ENCODE measurements at places on chromosomes 5 and 9. TPM values are rescaled to one million over a fixed set of nuclear protein-coding genes. Genes with fewer than 3 reads are reported as not detected.

GRCh38 chr9:111381006-111381405 lies 51.0 kb upstream of the OR2K2 start:
- H3K36me3 ChIP-seq: peaks cover 96% of the 10 kb centered on the region
- no peak overlapping the region for H3K4me3 ChIP-seq
- H3K27ac ChIP-seq: no peak overlapping the region
- no peak for DNase-seq
- H3K4me1 ChIP-seq: no peaks in the 10 kb centered on the region
- H3K27me3 ChIP-seq: no peaks in the 10 kb centered on the region

DNA sequence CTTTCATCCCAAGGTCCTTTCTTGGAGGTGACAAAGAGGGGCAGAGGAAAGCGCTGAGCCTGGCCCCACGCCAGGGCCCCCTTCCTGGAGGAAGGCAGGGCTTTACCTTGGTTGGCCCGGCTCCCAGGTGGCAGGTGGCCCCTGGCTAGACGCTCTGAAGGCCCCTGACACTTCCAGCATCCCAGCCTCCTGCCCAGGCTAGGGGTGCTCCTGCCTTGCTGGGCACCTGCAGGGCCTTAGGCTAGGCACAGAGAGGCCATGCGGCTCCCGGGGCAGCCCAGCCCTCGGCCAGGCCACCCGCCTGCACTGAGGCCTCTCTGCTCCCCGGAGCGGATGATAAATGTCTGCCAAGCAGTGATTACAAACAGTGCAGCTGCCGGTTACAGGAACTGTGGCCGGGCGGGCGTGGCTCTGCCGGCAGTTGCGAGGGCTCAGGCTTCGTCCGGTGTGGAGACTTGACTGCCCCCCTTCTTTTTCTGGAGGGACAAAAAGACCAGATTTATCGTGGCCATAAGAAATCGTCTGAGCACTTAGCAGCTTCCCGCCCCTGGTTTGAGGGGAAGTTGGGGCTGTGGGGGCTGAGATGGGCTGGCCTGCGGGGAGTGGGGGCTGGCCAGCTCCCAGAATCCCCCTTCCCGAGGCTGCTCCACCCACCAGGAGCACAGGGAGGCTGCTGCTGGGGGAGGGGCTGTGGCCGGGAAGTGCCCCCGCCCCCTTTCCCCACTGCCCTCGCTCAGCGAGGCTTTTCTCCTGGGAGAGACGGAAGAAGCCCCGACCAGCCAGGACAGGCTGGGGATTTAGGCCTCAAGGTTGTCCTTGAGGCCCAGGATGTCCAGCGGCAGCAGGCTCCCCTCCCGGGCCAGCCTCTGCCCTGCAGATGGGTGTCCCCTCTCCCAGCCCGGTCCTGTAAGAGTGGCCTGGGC lies 31.6 kb upstream of the UBAC1 start:
- H3K27me3 ChIP-seq: no peaks in the 10 kb centered on the region
- H3K36me3 ChIP-seq: no peaks in the 10 kb centered on the region
- peak overlapping the region; percentile 33 for H3K4me3 ChIP-seq
- peaks cover 28% of the 10 kb centered on the region for H3K4me1 ChIP-seq
- peak; percentile 92 for DNase-seq

DNA sequence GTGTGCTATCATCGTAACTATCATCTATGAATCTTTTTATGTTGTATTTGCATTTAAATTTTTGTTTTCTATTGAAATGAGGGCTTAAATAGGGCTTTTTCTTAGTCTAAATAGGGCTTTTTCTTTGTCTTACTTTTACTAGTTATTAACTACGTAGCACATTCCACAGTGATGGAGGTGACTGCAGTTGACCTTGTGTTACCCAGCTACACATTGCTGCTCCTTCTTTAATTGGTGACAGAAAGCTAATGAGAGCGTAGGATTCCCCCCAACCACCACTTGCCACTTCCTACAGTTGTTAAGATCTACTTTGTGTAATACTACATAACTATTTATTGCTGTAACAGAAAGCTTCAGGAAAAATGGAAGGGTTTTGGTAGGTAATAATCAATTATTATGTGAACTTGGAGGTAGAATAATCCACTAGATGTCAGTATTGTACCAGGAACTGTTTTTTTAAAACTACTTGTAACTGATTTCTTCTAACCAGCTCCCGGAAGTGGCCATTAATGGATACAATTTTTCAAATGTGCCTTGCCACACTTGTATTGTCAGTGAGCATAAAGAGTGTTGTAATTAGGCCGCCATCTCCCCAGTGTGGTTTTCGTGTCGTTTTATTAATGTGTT lies 18.0 kb downstream of the MTRR start:
- no peak overlapping the region for H3K27ac ChIP-seq
- no peak overlapping the region for H3K4me3 ChIP-seq
- H3K27me3 ChIP-seq: no peaks in the 10 kb centered on the region
- no peak for DNase-seq

DNA sequence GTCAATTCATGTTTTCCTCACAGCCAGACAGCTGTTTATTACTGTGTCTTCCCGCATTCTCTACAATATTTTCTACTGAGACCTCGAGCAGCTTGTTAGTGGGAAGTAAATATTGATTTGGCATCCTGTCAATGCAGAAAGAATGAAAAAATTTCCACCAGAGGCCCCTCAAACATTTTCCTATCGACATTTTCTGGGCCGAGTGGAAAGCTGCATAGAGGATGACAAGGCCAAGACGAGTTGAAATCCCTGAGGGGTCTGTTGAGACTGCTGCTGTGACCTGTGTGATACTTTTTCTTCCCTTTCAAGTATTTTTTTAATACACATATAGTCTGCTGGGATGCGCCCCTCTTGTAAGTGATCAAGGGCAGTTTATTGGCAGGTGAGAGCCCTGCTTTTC lies 91.4 kb upstream of the SH3GL2 start:
- peaks cover 12% of the 10 kb centered on the region for H3K36me3 ChIP-seq
- no peak for DNase-seq
- no peak overlapping the region for H3K27ac ChIP-seq

- H3K27ac ChIP-seq: no peak overlapping the region
- H3K4me1 ChIP-seq: peaks cover 7% of the 10 kb centered on the region
- H3K4me3 ChIP-seq: no peak overlapping the region
- no peaks in the 10 kb centered on the region for H3K27me3 ChIP-seq
- no peak for DNase-seq
Measured at GRCh38 chr9:86837345-86837744, 110.0 kb downstream of the GAS1 start.

The OLFM1 gene
- 8.2 TPM for polyA plus RNA-seq

DNA sequence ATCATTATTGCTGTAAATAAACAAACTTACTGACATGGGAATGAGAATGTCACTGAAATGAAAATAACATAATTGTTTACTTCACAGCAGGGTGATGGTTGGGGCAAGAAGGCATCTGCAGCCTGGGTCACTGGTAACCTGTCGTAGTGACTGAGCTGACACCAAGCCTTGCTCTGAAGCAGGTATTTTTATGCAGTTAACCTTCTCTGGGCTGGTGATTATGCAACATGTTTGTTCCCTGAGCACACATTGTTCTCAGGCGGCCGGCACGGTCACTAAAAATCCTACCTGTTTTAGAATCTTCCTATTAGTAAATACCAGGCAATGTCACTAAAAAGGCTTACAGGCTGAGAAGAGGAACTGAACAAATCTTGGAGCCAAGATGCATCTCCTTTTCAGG lies 157.7 kb upstream of the NR3C1 start:
- no peak overlapping the region for H3K27ac ChIP-seq
- H3K4me1 ChIP-seq: peaks cover 29% of the 10 kb centered on the region
- no peak for DNase-seq
- no peak overlapping the region for H3K4me3 ChIP-seq
- no peaks in the 10 kb centered on the region for H3K27me3 ChIP-seq
- H3K36me3 ChIP-seq: no peaks in the 10 kb centered on the region

The SARDH gene
- 0.19 TPM for polyA plus RNA-seq

The CCDC152 gene
- polyA plus RNA-seq: 0.71 TPM

DNA sequence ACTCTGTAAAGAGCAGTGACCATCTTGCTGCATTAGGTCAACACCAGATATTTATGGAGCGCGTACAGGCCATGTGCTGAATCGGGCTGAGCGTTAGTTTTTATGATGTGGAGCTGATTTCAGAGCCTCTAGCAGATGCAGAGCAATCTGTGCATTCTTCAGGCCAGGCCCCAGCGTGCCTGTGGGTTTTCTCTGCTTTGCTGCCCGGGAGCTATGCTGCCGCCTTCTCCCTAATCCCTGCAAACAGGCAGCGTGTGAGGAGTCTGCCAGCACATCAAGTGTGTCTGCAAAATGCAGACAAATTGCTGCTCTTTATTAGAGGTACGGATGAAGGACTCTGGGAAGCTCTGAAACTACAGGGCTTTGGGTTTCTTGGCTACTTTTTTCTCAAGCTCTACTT lies 170.0 kb downstream of the NTRK2 start:
- no peak overlapping the region for H3K4me3 ChIP-seq
- no peak overlapping the region for H3K27ac ChIP-seq
- H3K4me1 ChIP-seq: no peaks in the 10 kb centered on the region
- no peaks in the 10 kb centered on the region for H3K36me3 ChIP-seq
- DNase-seq: no peak

The TMEM215 gene
- not detected for polyA plus RNA-seq

GRCh38 chr9:36204906-36205547 lies 14.3 kb downstream of the CLTA start:
- H3K27ac ChIP-seq: peak overlapping the region; percentile 27
- no peaks in the 10 kb centered on the region for H3K27me3 ChIP-seq
- H3K4me3 ChIP-seq: no peak overlapping the region
- H3K36me3 ChIP-seq: peaks cover 29% of the 10 kb centered on the region
- DNase-seq: no peak

- H3K4me3 ChIP-seq: no peak overlapping the region
- H3K27ac ChIP-seq: peak overlapping the region; percentile 85
- no peaks in the 10 kb centered on the region for H3K36me3 ChIP-seq
- DNase-seq: no peak
- no peaks in the 10 kb centered on the region for H3K27me3 ChIP-seq
Measured at GRCh38 chr5:107570805-107571531, 99.8 kb downstream of the EFNA5 start.

- H3K4me1 ChIP-seq: no peaks in the 10 kb centered on the region
- H3K27me3 ChIP-seq: no peaks in the 10 kb centered on the region
- H3K27ac ChIP-seq: peak overlapping the region; percentile 87
- no peaks in the 10 kb centered on the region for H3K36me3 ChIP-seq
Measured at GRCh38 chr9:26956860-26957233, 635 bp downstream of the IFT74 start.

DNA sequence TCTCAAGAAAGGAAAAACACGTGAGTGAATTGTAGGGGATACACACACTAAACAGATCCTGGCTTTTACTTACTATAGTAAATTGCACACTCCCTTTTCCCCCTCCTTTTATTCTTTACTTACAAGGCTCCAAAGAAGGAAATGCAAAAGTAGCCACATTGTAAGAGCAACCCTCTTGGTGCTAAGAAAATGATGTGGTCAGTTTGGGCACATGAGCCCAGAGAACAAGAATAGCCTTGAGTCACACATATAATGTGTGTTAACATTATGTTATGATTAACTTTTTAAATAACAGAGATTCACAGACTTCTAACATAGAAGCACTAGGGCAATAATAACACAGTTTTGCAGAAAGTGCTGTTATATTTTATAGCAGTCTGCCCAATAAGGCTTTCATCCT lies 48.5 kb downstream of the PCSK5 start:
- H3K27ac ChIP-seq: no peak overlapping the region
- H3K27me3 ChIP-seq: no peaks in the 10 kb centered on the region
- no peaks in the 10 kb centered on the region for H3K36me3 ChIP-seq
- peaks cover 5% of the 10 kb centered on the region for H3K4me1 ChIP-seq
- DNase-seq: no peak

DNA sequence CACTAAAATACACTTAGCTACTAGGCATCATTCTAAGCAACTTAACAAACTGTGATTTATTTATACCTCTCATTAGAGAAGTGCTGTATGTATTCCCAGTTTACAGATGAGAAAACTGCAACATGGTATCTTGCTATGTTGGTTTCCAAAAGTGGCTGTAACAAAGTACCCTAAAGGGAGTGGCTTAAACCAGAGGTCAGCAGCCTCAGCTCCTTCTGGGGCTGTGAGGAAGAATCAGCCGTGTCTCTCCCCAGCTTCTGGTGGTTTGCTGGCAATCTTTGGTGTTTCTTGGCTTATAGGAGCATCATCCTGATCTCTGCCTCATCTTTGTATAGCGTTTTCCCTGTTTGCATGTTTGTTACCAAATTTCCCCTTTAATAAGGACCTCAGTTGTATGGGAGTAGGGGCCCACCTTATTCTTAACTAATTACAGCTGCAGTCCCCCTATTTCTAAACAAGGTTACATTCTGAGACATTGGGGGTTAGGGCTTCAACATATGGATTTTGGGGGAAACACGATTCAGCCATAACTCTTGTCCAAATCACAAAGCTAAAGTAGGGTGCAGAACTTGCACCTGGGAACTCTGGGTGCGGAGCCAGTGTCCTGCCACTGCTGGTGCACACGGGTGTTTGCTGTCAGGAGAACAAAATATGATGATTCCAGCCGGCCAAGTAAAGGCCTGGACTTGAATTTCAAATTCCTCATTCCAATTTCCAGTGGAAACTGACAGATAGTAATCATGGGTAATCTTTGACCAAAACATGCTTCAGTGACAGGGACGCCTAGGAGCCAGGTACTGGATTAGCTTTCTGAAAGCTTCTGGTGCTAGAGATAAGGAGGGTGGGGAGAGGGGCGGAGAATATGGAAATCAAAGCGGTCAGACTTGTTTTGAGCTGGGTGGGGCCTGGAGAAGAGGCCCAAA lies 43.3 kb downstream of the RAI14 start:
- no peak overlapping the region for H3K27ac ChIP-seq
- H3K4me3 ChIP-seq: no peak overlapping the region
- no peaks in the 10 kb centered on the region for H3K36me3 ChIP-seq

DNA sequence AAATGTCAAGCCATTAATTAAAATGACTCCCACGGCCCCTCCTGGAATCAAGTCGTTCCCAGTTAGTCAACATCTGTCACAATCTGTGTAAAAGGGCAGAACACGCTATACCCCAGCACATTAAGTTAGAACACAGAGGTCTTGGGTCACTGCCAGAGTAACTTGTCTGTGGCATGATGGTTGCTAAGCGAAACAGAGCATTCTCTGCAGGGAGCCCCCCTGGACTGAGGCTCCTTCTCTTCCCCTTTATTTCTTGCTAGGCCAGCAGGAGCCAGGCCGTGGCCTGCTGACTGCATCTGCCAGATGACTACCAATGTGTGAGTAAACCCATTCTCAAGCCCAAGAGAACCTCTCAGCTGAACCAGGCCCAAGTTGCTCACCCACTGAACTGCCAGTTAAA lies 51.9 kb upstream of the ZBED3 start:
- DNase-seq: no peak
- H3K27ac ChIP-seq: no peak overlapping the region
- H3K36me3 ChIP-seq: no peaks in the 10 kb centered on the region
- no peak overlapping the region for H3K4me3 ChIP-seq
- H3K4me1 ChIP-seq: no peaks in the 10 kb centered on the region

The PPP3R2 gene
- not detected for polyA plus RNA-seq

The VCAN gene
- 4.8 TPM for polyA plus RNA-seq

- no peaks in the 10 kb centered on the region for H3K4me1 ChIP-seq
- H3K36me3 ChIP-seq: no peaks in the 10 kb centered on the region
- H3K27ac ChIP-seq: no peak overlapping the region
- no peak overlapping the region for H3K4me3 ChIP-seq
- no peak for DNase-seq
Measured at GRCh38 chr5:144134194-144134826, 36.1 kb downstream of the YIPF5 start.

GRCh38 chr9:31824860-31825259 lies 559.6 kb upstream of the ACO1 start:
- H3K36me3 ChIP-seq: no peaks in the 10 kb centered on the region
- H3K27ac ChIP-seq: no peak overlapping the region
- no peak overlapping the region for H3K4me3 ChIP-seq
- no peak for DNase-seq

- H3K27me3 ChIP-seq: no peaks in the 10 kb centered on the region
- no peak for DNase-seq
- no peak overlapping the region for H3K27ac ChIP-seq
- no peaks in the 10 kb centered on the region for H3K4me1 ChIP-seq
Measured at GRCh38 chr9:134607971-134608370, 33.6 kb upstream of the COL5A1 start.

The CTXN3 gene
- not detected for polyA plus RNA-seq
